ENCODE measurements at places on chromosomes 6 and 20. TPM values are rescaled to one million over a fixed set of nuclear protein-coding genes. Genes with fewer than 3 reads are reported as not detected.

Gene FNDC11
- 0.89 TPM for total RNA-seq

Gene OTOR
- not detected for total RNA-seq

Gene LTB
- not detected for total RNA-seq

Gene DNAH8
- not detected for total RNA-seq

Gene FOXF2
- total RNA-seq, result under 0.01 TPM

Gene IL17A
- total RNA-seq, result not detected

Gene PCK1
- total RNA-seq, result not detected

Gene WFDC12
- not detected for total RNA-seq

Gene ANKEF1
- 3.5 TPM for total RNA-seq

Gene OR2B6
- not detected for total RNA-seq

Gene ADAM33
- total RNA-seq, result 18.7 TPM

Gene ZNF165
- total RNA-seq, result 0.30 TPM
